PC-3 (cell line): ENCODE measurements at places on chromosomes 11 and 22.
A peak's percentile ranks its signal among the peaks of the same experiment; 100 is the strongest.

GRCh38 chr11:119593346-119593745 is 135.7 kb downstream of the NECTIN1 start:
- DNase-seq = no peak

- no peak for DNase-seq
Observed at GRCh38 chr11:116701297-116701801, 71.4 kb downstream of the BUD13 start.

GRCh38 chr11:77126156-77126775 is 1.8 kb upstream of the MYO7A start:
- no peak for DNase-seq

DNA sequence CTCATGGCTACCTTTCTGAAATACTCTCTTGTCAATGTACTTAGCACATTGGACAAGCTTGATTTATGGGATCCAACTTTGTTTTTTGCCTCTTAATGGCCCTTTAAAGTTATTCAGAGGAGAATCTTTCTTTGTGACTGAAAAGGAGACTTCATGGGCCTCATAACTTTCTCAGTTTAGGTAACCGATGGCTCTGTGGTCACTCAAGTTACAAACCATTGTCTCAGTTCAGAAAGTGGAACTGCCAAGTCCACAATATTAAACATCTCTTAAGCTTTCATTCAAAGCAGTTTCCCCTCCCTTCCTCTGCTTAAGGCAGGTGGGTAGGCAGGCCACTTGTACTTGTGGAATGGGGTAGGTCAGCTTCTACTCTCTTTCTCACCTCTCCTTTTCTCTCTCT is 12.3 kb upstream of the ARL14EP start:
- DNase-seq = no peak

GRCh38 chr22:22752556-22753477 is 108.4 kb downstream of the GGTLC2 start:
- DNase-seq = peak; percentile 4

DNA sequence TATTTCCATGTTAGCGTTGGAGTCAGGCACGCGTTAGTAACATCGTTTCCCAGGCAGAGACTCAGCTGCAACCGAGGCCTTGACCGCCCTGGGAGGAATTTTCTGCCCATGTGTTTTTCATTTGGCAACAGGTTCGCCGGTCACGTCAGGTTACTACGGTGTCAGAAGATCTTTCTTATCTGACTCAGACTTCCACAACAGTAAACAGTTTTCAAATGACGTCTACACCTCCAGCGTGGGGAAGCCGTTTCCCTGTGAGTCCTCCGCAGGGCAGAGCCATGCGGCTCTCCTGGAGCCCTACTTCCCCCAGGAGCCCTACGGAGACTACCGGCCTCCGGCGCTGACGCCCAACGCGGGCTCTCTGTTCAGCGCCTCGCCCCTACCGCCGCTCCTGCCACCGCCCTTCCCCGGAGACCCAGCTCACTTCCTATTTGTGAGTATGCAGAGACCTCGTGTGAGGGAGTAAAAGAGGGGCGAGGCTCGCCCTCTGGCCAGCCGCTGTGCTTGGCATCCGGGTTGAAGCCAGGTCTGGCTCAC is 14.3 kb upstream of the POU2AF3 start:
- DNase-seq = no peak

GRCh38 chr22:25357606-25358420 is 138.4 kb downstream of the CRYBB2 start:
- no peak for DNase-seq

DNA sequence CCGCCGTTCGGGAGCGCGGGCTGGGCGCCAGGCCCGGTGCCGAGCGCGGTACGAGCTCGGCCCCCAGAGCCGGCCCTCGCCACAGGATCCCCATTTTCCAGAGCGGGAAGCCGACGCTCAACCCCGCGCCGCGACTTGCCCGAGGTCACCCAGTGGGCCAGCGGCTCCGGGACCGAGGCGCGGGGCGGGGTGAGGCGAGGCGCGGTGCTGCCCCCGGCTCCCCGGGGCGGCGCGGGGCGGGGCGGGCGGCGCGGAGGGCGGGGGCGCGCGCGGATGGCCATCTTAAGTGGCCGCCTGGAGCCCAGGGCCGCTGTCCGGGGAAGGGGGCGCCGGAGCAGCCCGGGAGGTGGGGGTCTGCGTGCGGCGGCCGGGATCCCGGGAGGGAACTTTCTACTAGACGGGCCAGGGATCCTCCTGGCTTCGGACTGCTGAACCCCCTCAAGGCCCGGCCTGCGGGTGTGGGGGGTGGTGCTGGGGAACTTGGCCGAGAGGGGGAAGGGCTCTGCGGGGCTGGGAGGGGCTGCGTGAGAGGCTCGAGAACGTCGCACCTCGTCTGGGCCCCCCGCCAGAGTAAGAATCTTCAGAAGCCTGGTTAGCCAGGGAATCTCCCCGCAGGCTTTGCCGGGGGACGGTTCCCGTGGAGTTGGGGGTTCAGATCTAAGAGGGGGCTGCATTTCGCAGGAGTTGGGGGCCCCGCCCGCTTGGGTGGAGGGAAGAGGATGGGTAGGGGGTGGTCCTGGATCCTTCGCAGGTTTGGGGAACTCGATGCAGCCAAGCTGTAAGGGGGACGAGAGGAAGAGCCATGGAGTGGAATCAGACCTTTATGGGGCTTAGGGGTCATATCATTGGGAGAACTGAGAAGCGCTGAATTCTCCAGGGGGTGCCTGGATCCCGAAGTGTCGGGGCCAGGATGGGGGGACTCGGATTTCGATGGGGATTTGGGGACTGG is 678 bp upstream of the INPPL1 start:
- DNase-seq = peak; percentile 60

DNA sequence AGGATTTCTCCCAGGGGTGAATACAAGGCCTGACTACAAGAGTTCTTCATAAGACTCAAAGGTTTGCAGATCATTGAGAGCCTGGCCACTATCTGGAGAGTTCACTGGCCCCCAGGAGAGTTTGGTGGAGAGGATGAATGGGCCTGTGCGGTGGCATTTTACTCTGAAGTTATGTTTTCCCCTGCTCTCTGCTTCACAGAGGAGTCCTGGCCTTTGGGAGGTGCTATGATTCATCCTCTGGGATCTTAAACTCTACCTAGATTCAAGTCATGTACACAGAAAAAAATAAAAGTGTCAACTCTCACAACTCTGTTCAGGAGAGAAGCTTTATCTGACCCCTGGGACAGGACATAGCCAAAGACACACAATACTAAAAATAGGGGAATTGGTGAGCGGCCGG is 159.1 kb upstream of the CARD18 start:
- DNase-seq = peak; percentile 16

- no peak for DNase-seq
Observed at GRCh38 chr11:88105526-88105925, 69.7 kb downstream of the RAB38 start.
